Omental fat pad (tissue), 4 donors: ENCODE measurements at places on chromosomes 6 and 20.

DNA sequence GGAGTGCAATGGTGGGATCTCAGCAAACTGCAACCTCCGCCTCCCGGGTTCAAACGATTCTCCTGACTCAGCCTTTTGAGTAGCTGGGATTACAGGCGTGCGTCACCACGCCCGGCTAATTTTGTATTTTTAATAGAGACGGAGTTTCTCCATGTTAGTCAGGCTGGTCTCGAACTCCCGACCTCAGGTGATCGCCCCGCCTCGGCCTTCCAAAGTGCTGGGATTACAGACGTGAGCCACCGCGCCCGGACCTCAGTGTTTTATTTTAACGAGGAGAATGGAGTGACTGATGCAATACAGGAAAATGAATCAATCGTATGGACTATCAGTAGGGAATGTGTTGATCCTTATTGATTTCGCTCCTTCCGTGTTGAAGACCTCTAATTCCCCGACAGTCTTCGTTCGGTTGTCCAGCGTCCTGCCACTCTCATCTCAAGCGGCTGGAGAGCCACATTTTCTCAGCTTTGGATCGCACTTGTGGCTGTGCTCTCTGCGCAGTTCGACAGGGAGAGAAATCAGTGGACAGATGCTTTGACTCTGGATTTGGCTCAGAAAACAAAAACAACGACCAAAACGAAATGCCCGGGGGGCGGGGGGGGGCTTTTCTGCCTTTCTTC lies 166.2 kb downstream of the TRIM27 start:
- no peak for DNase-seq

DNA sequence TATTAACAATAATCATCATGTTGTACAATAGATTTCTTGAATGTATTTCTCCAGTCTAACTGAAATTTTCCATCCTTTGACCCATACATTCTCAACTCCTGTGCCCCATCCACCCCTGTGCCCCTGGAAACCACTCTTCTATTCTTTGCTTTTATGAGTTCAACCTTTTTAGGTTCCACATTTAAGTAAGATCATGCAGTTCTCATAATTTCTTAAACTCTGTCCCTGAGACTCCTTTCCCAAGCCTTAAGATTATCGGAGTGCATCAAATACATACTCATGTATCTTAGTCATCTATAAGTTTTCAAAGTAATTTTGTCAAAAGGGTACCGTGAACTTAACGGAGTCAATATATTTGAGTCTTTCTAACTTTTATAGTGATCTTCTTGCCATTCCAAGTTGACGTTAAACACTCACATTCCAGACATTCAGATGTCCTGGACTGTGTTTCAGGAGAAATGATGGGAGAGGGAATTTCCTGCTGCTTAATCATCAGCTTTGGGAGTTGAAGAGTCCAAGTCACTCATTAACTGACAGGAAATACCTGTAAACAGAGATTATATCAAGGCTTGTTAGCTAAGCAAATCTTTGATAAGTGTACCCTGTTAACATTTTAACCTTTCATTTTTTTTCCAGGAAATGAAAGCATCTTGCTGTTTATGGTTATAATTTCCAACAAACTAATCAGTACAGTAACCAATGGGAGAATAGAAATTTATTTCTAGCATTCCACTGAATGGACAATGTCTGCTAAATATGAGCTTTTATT lies 73.3 kb downstream of the ADGRG6 start:
- no peak for DNase-seq

GRCh38 chr6:115004204-115004603 lies 661.4 kb upstream of the HS3ST5 start:
- DNase-seq = no peak

- DNase-seq = no peak
Observed at GRCh38 chr6:3317741-3318211, 59.0 kb downstream of the PSMG4 start.

GRCh38 chr6:137879885-137880745 lies 13.1 kb downstream of the TNFAIP3 start:
- no peak for DNase-seq

DNA sequence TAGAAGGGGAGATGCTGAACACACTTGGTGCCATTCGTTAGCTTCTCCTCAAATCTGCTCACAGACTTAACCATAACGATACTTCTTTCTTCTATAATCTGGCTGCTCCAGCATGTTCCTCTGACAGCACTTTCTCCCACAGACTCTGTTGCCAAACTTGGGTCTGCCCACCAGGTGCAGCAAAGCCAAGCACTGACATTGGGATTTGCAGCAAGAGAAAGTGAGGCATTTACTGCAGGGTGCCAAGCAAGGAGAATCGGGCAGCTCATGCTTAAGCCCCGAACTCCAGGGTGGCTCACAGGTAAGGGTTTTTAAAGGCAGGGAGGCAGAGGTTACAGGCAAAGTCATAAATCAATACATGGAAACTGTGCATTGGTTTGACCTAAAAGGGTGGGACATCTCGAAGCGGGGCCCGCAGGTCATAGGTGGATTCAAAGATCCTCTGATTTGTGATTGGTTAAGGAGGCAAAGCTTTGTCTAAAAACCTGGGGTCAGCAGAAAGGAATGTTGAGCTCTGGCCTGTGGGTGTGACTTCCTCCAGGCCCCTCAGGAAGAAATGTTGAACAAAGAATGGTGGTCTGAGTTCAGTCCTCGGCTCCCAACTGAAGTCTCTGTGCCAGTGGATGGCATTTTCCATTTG lies 25.1 kb upstream of the PNPLA1 start:
- DNase-seq = no peak

GRCh38 chr6:53357576-53358360 lies 9.0 kb upstream of the ELOVL5 start:
- DNase-seq = no peak

DNA sequence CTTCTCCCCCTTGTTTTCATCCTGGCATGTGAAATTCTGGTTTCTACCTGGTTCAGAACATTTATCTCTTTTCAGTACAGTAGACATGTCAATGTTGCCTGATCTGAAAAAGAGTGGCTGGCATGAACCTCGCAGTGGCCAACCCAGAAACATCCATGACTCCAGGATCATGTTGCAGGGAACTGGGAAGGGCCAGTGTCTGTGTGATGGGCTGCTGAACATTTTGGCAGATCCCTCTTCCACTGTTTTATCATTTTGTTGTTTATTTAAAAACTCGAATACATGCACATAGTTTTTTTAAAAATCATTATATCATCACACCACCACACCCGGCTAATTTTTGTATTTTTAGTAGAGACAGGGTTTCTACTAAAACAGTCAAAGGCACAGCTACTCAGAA lies 19.0 kb downstream of the WFDC3 start:
- no peak for DNase-seq
